ENCODE measurements at places on chromosomes 3 and 15. TPM values are rescaled to one million over a fixed set of nuclear protein-coding genes. Genes with fewer than 3 reads are reported as not detected.

DNA sequence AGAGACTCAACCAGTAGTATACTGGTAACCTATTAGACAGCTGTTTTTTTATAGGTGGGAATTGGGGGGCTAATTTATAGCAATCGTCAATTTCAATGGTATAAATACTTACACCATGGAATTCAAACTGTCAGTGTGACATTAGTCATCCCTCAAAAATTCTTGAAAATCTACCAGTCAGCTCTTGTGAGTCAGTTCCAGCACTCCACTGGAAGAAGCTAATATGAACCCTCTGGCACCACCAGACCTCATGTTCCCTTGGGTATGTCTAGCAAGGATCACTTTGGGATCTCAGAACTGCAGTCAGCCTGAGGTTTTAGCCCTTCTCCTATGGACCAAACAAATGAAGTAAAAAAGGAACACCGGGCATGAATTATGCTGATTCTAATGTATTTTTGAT, 11.8 kb upstream of the UACA start:
- no peaks in the 10 kb centered on the region for H3K36me3 ChIP-seq
- H3K27me3 ChIP-seq, result no peaks in the 10 kb centered on the region
- no peaks in the 10 kb centered on the region for H3K4me1 ChIP-seq
- no peak for DNase-seq

DNA sequence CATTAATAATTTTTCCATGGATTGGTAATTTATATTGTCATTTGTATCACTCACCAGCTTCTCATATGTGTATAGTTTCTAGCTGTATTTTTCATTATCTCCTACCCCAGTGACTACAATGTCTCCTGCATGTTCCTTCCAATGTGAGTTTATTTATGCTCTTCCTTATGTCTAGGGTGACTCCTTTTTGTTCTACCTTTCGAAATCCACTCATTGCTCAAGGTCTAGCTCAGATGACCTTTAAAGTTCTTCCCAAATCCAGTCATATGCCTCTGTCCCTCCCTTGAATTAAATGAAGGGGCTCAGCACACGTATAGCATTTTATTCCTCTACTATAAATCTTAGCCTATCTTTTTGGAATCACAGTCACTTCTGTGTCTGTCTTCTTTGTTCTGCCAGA, 53.0 kb downstream of the TMEM45A start:
- no peaks in the 10 kb centered on the region for H3K36me3 ChIP-seq
- H3K27me3 ChIP-seq, result peaks cover 4% of the 10 kb centered on the region
- no peaks in the 10 kb centered on the region for H3K4me1 ChIP-seq
- H3K27ac ChIP-seq, result no peak overlapping the region

DNA sequence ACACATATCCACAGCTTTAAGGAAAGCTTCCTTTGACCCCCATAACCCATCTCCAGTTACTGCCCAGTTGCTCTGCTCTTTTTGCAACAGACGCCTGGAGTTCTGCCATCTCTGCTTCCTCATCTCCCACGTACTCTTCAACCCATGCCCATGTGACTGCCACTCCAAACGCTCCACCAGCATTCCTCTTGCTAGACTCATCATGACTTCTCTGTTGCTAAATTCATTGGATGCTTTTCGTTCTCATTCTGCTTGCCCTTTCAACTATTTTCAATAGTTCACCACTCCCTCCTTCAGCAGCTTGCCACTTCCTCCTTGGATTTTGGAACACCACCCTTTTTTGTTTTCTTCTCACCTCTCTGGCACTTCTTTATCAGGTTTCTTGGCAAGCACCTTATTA, 2.7 kb upstream of the KNSTRN start:
- H3K4me1 ChIP-seq, result peaks cover 13% of the 10 kb centered on the region
- H3K27me3 ChIP-seq, result no peaks in the 10 kb centered on the region
- H3K36me3 ChIP-seq, result no peaks in the 10 kb centered on the region
- H3K4me3 ChIP-seq, result no peak overlapping the region

- no peaks in the 10 kb centered on the region for H3K27me3 ChIP-seq
- no peak for DNase-seq
- no peaks in the 10 kb centered on the region for H3K4me1 ChIP-seq
These were observed 155.1 kb downstream of the LRTM1 start for GRCh38 chr3:54772746-54773145.

DNA sequence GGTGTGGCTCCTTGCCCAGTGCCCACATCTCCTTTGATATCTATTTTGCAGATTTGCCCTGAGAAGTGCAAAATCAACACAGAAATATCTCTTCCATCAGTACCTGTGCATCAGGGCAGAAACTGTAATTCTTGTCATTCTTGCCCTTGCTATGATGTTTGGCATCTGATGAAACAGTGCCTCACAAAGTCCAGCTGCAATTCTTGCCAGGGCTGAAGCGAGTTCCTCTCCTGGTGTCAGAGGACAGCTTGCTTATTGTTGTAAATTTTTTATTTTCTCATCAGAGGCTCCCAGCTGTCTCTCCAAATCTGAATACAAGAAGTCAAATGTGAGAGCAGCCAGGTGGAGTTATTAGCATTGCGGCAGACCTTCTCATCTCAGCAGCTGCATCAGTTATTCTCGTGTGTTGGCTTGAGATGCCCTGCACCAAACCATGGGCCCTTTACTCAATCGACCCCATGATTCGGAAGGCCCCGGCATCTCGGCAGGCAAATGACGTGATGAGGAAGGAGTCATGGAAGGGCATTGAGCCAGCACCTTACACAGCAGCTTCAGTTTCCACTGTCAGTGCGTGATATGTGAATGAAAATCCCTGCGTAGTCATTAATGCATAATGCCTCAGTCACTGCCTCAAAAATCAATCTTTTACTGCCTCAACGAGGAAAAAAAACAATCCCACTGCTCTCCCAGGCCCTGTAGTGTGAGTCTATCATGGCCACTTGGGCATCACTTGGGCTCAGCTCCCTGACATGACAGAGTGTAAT, 93.4 kb downstream of the CCNL1 start:
- DNase-seq, result no peak
- no peaks in the 10 kb centered on the region for H3K27me3 ChIP-seq
- H3K4me3 ChIP-seq, result no peak overlapping the region
- no peak overlapping the region for H3K27ac ChIP-seq

DNA sequence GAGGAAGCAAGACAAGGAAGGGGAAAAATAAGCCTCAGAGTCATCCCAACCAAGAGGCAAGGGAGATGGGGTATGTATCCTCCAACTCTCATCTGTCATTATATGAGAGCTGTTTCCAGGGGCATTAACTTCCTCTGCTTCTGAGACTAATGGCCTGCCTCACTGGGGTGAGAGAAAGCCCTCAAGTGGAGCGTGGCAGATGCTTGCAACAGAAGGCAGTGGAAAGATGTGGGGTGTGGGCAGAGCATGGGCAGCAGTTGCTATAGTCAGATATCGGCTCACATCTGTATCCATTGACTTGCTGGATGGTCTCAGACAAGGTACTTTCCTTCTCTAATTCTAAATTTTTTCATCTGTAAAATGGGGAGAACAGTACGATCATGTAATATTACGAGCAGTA, 81.7 kb upstream of the PLCL2 start:
- peaks cover 32% of the 10 kb centered on the region for H3K4me1 ChIP-seq
- H3K36me3 ChIP-seq, result no peaks in the 10 kb centered on the region
- peak overlapping the region; percentile 25 for H3K27ac ChIP-seq
- no peak overlapping the region for H3K4me3 ChIP-seq

GRCh38 chr15:89096664-89097063, 8.4 kb downstream of the ABHD2 start:
- no peak for DNase-seq
- no peaks in the 10 kb centered on the region for H3K27me3 ChIP-seq
- H3K36me3 ChIP-seq, result peaks cover 11% of the 10 kb centered on the region
- peaks cover 4% of the 10 kb centered on the region for H3K4me1 ChIP-seq
- H3K27ac ChIP-seq, result no peak overlapping the region

GRCh38 chr3:102017784-102018183, 168.5 kb downstream of the NFKBIZ start:
- H3K4me3 ChIP-seq, result no peak overlapping the region
- H3K36me3 ChIP-seq, result no peaks in the 10 kb centered on the region
- peaks cover 19% of the 10 kb centered on the region for H3K4me1 ChIP-seq
- DNase-seq, result no peak
- H3K27me3 ChIP-seq, result no peaks in the 10 kb centered on the region

GRCh38 chr3:15690230-15690629, 88.7 kb downstream of the BTD start:
- H3K4me1 ChIP-seq, result no peaks in the 10 kb centered on the region
- H3K27ac ChIP-seq, result no peak overlapping the region

The FGF12 gene
- 0.03 TPM for polyA plus RNA-seq

DNA sequence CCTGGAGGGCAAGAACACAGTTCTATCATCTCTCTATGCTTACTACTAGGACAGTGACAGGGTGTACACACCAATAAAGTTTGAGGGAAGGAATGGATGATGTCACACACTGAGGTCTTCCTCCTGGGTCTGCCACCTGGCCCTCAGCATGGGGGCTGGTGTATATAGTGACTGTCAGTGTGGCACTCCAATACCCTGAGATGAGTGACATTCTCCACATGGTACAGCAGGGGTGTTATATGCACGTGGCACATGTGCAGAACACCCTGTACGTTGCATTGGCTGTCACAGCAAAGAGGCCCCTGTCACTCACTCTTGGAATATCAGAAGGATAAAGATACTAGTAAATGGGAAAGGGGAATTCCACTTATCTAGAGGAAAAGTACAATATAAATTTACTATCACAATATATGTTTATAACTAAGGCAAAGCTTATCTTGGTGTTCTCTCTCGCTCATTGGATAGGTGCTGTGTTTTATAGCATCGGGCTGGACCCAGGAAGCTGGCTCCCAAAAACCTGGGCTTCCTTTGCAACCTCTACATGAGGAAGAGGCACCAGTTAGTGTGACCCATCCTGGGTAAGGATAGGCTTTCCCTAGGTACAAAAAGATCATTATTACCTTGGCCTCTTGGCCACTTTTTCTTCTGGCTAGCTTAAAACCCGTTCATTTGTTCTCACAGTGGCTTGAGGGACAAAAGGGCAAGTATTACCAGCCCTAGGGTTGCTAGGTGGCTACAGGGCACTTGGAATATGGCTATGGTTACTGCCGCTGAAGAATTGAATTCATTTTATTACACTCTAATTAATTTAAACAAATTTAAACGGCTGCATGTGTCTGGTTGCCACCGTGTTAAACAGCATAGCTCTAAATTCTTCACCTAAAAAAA, 54.8 kb upstream of the HES1 start:
- no peak for DNase-seq
- H3K27me3 ChIP-seq, result no peaks in the 10 kb centered on the region
- no peaks in the 10 kb centered on the region for H3K36me3 ChIP-seq
- no peak overlapping the region for H3K27ac ChIP-seq
- H3K4me3 ChIP-seq, result no peak overlapping the region
- H3K4me1 ChIP-seq, result peaks cover 9% of the 10 kb centered on the region

DNA sequence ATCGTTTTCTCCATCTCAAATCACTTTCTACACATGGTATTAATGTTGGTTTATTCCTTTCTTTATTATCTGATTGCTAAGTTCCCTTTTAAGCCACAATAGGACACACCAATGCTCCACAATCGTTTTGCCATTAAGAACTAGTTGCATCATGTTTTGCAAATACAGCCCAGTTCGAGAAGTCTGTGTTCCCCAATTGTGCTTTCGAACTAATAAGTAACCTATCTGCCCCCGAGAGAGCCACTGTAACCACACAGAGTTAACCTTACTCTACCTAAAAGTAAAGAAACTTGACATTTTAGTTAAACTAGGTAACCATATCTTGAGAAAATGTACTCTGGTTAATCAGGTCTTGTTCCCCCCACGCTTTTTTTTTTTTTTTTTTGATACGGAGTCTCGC, 39.1 kb downstream of the MAGI1 start:
- no peak overlapping the region for H3K4me3 ChIP-seq
- no peak overlapping the region for H3K27ac ChIP-seq
- no peaks in the 10 kb centered on the region for H3K27me3 ChIP-seq
- no peaks in the 10 kb centered on the region for H3K36me3 ChIP-seq
- no peak for DNase-seq

- DNase-seq, result no peak
- no peak overlapping the region for H3K27ac ChIP-seq
- H3K27me3 ChIP-seq, result no peaks in the 10 kb centered on the region
These were observed 22.1 kb downstream of the ANAPC13 start for GRCh38 chr3:134463676-134464063.

- no peak overlapping the region for H3K27ac ChIP-seq
- no peak overlapping the region for H3K4me3 ChIP-seq
- no peaks in the 10 kb centered on the region for H3K27me3 ChIP-seq
- no peaks in the 10 kb centered on the region for H3K36me3 ChIP-seq
- H3K4me1 ChIP-seq, result no peaks in the 10 kb centered on the region
These were observed 487.1 kb downstream of the PLOD2 start for GRCh38 chr3:145673838-145674237.

DNA sequence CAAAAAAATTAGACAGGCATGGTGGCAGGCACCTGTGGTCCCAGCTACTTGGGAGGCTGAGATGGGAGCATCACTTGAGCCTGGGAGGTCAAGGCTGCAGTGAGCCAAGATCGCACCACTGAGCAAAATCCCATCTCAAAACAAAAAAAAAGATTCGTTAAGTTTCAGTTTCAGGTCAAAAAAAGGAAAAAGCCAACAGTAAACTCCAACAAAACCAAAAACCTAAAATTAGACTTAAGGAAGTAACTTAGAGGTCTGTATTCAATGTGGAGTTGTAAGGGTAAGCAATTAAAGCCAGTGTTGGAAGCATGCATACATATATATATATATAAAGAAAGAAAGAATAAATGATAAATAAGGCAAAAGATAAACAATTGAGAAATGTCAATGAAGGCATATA, 11.8 kb downstream of the KPNA1 start:
- H3K4me1 ChIP-seq, result no peaks in the 10 kb centered on the region
- H3K4me3 ChIP-seq, result no peak overlapping the region
- no peaks in the 10 kb centered on the region for H3K36me3 ChIP-seq
- H3K27me3 ChIP-seq, result no peaks in the 10 kb centered on the region
- no peak overlapping the region for H3K27ac ChIP-seq
- no peak for DNase-seq

The RETNLB gene
- not detected for polyA plus RNA-seq

DNA sequence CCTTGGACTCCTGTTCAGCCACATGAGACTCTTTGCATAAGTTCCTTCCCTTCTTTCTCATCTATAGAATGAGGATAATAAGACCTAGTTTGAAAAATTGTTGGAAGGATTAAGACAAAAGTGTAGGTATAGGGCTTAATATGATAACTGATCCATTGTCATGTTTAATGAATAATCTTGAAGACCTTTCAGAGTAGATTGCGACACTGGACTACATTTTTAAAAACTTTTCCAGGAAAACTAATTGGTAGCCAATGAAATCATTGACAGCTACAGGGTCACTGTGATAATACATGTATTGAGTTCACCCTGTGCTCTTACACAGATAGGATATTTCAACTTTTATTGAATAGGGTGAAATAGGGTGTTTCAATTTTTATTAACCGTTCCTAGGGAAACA, 78.5 kb upstream of the FBN1 start:
- H3K4me3 ChIP-seq, result no peak overlapping the region
- H3K27me3 ChIP-seq, result no peaks in the 10 kb centered on the region
- DNase-seq, result no peak
- H3K4me1 ChIP-seq, result no peaks in the 10 kb centered on the region
- H3K27ac ChIP-seq, result no peak overlapping the region
- no peaks in the 10 kb centered on the region for H3K36me3 ChIP-seq

The AGBL1 gene
- polyA plus RNA-seq, result not detected

GRCh38 chr3:151960961-151961580, 87.6 kb downstream of the SUCNR1 start:
- no peak for DNase-seq
- no peak overlapping the region for H3K27ac ChIP-seq
- H3K27me3 ChIP-seq, result no peaks in the 10 kb centered on the region
- no peaks in the 10 kb centered on the region for H3K4me1 ChIP-seq

The TRA2B gene
- 1,062 TPM for polyA plus RNA-seq

Measured in B cell (primary cell).